ENCODE measurements at places on chromosomes 1 and 21.

DNA sequence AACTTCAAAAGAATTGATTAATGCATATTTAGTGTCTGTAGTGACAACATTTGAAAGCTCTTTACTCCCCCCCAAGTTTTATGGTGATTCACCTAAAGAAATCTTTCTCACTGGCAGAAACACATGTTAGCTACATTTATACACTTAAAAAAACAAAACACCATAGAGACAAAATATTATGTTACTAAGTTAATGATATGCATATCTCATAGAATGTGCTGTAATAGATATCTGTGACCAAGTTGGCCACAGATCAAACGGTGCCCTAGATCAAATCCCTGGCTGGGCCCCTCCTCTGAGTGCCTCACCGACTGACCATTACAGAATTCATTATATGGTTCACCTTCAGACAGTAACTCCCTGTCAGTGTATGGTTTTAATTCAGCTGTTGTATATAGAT lies 322.1 kb upstream of the LYPLAL1 start:
- no peak for DNase-seq

- no peak for DNase-seq
Observed at GRCh38 chr1:177753655-177754054, 216.2 kb downstream of the SEC16B start.

GRCh38 chr21:42499444-42500112 lies 3.6 kb upstream of the RSPH1 start:
- no peak for DNase-seq

- no peak for DNase-seq
Observed at GRCh38 chr1:183569141-183569540, 21.1 kb downstream of the NCF2 start.

DNA sequence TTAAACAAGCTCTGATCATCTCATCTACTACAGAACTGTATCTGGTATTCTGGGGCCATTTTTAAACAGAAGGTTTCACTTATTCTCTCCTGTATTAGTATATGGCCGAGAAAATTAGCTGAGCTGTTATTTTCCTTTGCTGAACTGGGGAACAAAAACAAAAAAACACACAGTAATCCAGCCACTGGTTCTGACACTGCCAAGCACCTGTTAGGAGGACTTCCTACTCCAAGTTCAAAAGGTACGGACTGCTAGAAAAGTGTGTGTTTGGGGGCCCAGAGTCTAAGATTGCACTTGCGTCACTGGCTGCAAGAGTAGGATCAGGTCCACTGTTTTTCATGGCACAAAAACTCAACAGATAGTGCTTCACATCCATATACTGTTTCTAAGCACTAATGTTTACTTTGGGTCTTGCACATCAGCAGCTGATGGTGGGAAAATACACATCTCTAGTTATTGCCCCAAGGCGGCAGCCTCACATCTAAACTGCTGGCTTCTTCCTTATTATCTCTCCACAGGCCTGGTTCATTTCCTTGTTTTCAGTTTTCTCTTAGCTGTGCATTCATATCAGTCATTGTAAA lies 226.1 kb downstream of the FGGY start:
- no peak for DNase-seq

GRCh38 chr1:232863544-232864275 lies 58.5 kb downstream of the MAP10 start:
- no peak for DNase-seq
